ENCODE measurements at places on chromosomes 12 and 14. TPM values are rescaled to one million over a fixed set of nuclear protein-coding genes. Genes with fewer than 3 reads are reported as not detected.

The RBP5 gene
- polyA plus RNA-seq = not detected

DNA sequence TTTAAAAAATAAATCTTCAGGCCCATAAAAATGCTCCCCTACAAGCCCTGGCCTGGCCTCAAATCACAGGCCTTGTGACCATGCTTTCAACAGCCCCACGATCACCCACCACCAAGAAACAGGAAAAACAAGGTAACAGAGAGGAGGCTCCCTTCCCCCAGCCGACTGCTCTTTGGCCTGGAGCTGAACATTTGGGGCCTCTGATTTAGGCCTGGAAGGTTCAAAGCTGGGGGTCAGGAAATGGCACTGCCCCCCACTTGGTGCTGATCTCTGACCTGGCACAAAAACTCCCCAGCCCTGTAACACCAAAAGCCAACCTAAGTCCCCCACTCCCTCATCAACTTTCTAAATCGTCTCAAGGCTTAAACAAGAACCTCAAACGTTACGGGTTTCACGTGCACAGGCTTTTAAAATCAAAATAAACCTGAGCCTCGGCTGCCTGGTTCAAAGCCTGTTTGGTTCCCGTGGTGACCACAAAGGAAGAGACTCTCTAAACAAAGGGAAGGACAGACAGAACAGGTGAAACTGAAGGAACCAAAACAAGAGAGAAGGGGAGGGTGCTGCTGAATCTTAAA, 9.0 kb downstream of the ACTN1 start:
- DNase-seq = no peak

DNA sequence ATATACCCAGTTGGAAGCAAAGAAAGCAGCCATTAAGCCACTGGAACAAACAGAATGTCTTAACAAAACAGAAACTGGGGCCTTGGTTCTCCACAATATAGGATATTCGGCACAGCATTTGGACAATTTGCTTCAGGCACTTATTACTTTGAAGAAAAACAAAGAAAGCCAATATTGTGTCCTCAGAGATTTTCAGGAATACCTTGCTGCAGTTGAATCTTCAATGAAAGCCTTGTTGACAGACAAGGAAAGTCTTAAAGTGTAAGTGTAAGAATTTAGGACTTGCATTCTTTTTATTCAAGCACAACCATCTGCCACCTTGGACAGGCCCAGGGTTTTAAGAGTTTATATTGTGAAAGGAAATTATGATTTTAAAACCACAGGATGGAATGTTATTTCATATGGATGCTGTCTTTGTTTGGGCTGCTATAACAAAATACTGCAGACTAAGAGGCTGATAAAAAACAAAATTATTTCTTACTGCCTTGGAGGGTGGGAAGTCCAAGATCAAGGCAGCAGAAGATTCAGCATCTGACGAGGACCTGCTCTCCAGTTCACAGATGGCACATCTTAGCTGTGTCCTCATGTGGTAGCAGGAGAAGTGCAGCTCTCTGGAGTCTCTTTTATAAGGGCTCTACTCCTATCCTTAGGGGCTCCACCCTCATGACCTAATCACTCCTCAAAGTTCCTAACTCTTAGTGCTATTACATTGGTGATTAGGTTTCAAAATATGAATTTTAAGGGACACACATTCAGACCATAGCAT, 197.0 kb downstream of the SYNE2 start:
- no peak for DNase-seq

The ZNF891 gene
- 0.20 TPM for polyA plus RNA-seq

The ASIC1 gene
- polyA plus RNA-seq = 4.3 TPM

Data from foreskin keratinocyte (primary cell).